ENCODE measurements at places on chromosomes 2 and 18.

GRCh38 chr2:24754985-24755705, 38.0 kb downstream of the PTRHD1 start:
- no peak for DNase-seq

- no peak for DNase-seq
Measured at GRCh38 chr18:77457681-77458080, 208.0 kb downstream of the GALR1 start.

- DNase-seq = no peak
Measured at GRCh38 chr18:8468921-8469335, 140.3 kb upstream of the RAB12 start.

GRCh38 chr18:5167831-5168230, 29.2 kb downstream of the AKAIN1 start:
- DNase-seq = no peak

DNA sequence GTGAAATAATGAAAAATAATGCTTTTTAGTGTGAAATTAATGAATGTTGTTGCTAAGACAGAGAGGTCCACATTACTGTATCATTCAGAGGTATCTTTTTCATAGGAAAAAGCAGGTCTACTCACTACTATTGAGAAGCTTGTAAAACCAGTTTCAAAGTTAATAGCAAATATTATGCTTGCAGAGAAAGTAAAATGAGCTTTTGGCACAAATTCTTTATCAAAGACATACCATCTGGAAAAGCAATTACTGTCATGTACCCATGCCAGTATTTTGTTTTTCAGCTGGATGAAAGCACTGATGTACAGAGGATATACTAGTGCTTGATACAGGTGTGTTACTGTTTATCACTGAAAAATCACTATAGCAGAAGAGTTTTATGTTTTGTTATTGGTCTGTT, 77.5 kb downstream of the NCOA1 start:
- DNase-seq = peak; percentile 15

DNA sequence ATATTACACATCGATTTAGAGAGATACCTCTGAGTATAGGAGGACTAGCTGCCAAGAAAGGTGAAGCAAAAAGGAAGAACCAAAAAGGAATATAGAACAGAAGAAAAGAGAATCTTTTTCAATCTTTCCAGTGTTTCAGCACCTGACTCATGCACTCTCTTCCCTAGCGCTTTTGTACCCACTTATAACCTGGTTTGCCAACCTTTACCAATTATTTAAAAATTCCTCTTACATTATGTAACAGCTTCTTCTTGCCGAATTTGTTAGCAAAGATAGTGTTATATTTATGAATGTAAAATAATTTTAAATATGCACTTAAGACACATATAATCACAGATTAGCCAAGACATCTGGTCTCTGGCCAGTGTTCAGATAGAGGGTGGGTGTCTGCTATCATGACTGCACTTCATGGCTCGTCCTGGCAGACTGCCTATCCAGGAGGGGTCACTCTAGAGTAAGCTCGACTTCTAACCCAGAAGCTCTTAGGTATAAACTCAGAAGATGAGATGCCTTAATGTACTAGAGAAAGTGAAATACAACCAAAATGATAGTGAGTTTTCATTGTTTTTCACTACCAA, 122.9 kb downstream of the ATAD2B start:
- peak; percentile 34 for DNase-seq

DNA sequence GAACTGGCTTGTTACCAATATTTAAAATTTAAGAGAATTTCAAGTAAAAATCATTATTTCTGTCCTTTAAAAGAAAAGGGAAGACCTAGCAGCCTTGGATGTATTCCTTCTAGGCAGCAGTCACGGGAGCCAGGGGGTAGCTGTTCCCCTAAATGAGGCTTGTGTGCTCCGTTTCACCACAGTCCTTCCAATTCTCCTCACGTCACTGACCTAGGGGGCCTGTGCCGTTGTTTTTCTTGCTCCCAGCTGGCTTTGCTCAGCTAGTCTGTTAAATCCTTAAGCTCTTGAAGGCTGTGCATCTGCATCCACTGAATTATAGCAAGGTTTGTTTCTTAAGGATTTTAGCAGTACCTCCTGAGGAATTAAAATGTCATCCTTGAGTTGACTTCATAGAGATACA, 9.9 kb downstream of the KLHL23 start:
- no peak for DNase-seq
